Kidney glomerular epithelial cell (primary cell): ENCODE measurements at places on chromosomes 3 and 15.

GRCh38 chr15:48667701-48668100 is 22.2 kb upstream of the FBN1 start:
- DNase-seq: no peak

- DNase-seq: no peak
These were observed 47.8 kb downstream of the THBS1 start for GRCh38 chr15:39628546-39629257.

- DNase-seq: no peak
These were observed 2.9 kb upstream of the DNAJB8 start for GRCh38 chr3:128469556-128469955.

- DNase-seq: no peak
These were observed 134.2 kb upstream of the RAD18 start for GRCh38 chr3:9097495-9097894.

DNA sequence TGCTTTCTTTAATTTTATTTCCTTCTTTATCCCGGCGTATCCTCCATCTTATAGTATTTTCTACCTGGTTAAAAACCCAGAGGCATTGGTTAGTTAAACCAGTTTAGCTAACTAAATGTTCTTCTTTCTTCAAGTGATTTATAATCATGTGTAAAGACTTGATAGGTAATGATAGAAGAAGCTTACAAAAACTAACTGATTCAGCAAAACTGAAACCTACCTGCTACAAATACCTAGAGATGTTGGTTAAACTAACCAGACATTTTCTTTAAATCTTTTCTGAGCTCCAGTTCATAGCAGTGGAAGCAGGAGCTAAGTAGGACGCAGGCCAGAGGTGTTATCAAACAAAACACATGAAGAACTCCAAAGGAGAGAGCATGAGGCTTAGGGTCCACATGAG is 44.8 kb downstream of the LEO1 start:
- DNase-seq: no peak

GRCh38 chr3:63967675-63968611 is 55.4 kb downstream of the PSMD6 start:
- DNase-seq: peak; percentile 19

GRCh38 chr3:63979093-63979885 is 44.0 kb downstream of the PSMD6 start:
- DNase-seq: peak; percentile 31

- DNase-seq: no peak
These were observed 255.3 kb upstream of the LRTM1 start for GRCh38 chr3:55183201-55183600.

- DNase-seq: no peak
These were observed 10.9 kb upstream of the ISL2 start for GRCh38 chr15:76325704-76326103.

GRCh38 chr3:45610119-45610518 is 15.6 kb downstream of the LIMD1 start:
- no peak for DNase-seq

DNA sequence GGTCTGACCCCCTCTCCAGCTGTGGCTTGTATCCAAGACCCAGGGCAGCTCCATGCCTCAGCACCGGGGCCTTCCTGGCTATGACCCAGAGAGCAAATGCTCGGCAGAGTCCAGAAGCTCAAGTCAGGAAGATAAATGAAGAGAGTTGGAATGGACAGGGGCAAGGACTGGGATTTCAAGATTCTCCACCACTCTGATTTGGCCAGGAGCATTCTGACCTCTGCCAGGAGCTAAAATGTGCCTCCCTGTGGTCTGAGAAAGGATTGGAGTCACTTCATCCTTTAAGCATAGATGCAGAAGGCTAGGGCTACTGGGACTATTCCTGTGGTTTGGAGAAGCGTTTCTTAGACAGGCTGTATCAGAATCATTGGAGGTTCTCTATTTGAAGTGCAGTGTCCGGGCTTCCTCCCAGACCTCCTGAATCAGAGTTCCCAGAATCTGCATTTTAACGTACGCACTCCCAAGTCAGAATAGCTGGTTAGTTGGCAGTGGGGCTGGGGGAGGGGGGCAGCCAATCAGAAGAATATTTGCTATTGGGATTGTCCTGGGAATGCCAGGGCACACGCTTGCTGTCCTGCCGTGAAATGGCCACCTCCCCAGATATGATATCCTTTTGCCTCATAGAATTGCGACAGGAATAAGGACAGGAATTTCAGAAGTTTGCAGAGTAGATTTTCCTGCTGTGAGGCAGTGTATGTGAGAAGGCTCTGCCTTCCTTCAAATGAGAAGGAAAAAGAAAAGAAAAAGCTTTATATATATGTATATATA is 57.4 kb downstream of the HRH1 start:
- no peak for DNase-seq

GRCh38 chr3:159859836-159860235 is 128.8 kb upstream of the IL12A start:
- no peak for DNase-seq

DNA sequence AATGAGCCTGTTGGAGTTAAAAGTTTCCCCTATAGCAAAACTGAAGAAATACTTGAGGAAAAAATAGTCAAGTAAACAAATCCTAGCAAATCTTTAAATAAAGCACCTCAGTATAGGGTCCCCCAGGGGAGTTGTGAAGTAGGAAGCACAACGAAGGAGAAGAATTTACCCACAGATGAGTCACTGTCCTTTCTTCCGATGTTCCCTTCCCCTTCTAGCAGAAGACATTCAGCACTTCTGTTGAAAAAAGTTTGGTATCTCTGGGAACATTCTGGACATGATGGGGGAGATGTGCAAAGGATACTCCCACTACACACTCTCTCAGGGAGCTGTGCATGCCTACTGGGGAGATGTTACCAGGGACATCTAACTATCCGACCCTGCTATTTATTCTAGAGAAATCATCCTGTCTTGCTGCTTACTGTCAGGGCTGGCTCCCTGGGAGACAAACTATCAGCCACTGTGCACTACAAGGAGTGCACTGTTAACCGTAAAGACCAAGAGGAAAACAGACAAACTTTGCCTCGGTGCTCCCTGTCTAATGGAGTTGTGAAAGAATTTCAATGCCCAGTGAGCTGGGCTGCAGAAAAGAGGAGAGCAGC is 93.8 kb downstream of the RFTN1 start:
- DNase-seq: no peak

- DNase-seq: no peak
These were observed 8.6 kb downstream of the NT5DC2 start for GRCh38 chr3:52524752-52525679.

DNA sequence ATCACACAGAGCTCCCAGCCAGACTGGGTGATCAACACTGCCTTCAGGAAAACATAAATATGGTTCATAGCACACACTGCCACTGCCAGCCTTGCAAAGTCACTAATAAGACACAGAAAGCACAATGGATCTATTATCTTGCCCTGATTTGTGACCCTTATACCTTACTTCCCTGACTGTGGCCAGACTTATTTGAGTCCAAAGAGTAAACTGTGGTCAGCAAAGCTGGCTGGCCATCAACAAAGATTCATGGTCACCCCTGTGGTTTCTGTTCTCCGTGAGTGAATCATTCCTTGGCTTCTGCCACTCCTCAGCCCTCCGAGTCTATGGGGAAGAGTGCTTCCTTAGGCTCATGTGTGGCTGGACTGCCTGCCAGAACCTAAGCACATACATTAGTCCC is 437.7 kb downstream of the RAP2B start:
- peak; percentile 58 for DNase-seq
